ENCODE measurements at places on chromosomes 5 and 9. TPM values are rescaled to one million over a fixed set of nuclear protein-coding genes. Genes with fewer than 3 reads are reported as not detected.

Gene SPATA31D4
- polyA plus RNA-seq, result not detected

Gene LHFPL2
- polyA plus RNA-seq, result 11.4 TPM

Gene IL13
- not detected for polyA plus RNA-seq

Gene EPB41L4A
- polyA plus RNA-seq, result 4.6 TPM

Gene PCDHB13
- polyA plus RNA-seq, result 0.07 TPM

Gene ACSL6
- polyA plus RNA-seq, result 0.18 TPM

Gene IL33
- polyA plus RNA-seq, result 1.6 TPM

Gene ZFR
- polyA plus RNA-seq, result 58.7 TPM

Gene DMRT3
- not detected for polyA plus RNA-seq

Gene TXNDC8
- polyA plus RNA-seq, result not detected

Gene ANKRD34B
- not detected for polyA plus RNA-seq

Gene PCDHA11
- 0.28 TPM for polyA plus RNA-seq

Gene NTRK2
- 0.08 TPM for polyA plus RNA-seq

Gene LRRC19
- not detected for polyA plus RNA-seq

Gene ELAVL2
- polyA plus RNA-seq, result 4.3 TPM

Gene CLIC3
- polyA plus RNA-seq, result 9.4 TPM

Gene DAPK1
- polyA plus RNA-seq, result 2.0 TPM

Gene PCDHGB1
- polyA plus RNA-seq, result 0.08 TPM

Gene PLAC8L1
- not detected for polyA plus RNA-seq

Gene GPSM1
- 2.5 TPM for polyA plus RNA-seq

Gene FOXD4L6
- 0.03 TPM for polyA plus RNA-seq

Gene LIFR
- polyA plus RNA-seq, result 1.00 TPM

Gene HMCN2
- not detected for polyA plus RNA-seq

Gene IL4
- not detected for polyA plus RNA-seq

Gene RORB
- polyA plus RNA-seq, result not detected

Gene FBXL7
- polyA plus RNA-seq, result 0.22 TPM

Gene CDC20B
- 0.03 TPM for polyA plus RNA-seq

Gene OBP2B
- polyA plus RNA-seq, result not detected

Measured in keratinocyte (primary cell).